ENCODE measurements at places on chromosomes 2 and 18.

DNA sequence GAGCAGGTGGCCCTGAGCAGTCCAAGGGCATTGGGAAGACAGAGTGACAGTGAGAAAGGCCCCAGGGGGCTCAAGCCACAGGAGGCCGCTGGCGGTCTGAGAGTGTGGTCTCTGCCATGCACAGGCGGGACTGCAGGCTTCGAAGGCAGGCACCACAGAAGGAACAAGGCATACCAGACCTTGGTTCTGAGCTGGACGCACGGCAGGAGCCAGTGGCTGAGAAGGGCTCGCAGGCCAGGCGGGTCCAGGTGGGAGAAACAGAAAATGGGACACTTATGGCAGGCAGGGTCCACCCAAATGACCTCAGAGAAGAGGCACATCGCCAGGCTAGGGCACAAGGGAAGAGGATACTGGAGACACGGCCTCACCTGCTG lies 14.9 kb downstream of the HJURP start:
- no peak for DNase-seq

- peak; percentile 95 for DNase-seq
Measured at GRCh38 chr2:37925063-37925897, at the start of gene RMDN2. RMDN2 (plus strand) TSS chr2:37925287; CDS start chr2:37929278, 3,991 bp downstream.

DNA sequence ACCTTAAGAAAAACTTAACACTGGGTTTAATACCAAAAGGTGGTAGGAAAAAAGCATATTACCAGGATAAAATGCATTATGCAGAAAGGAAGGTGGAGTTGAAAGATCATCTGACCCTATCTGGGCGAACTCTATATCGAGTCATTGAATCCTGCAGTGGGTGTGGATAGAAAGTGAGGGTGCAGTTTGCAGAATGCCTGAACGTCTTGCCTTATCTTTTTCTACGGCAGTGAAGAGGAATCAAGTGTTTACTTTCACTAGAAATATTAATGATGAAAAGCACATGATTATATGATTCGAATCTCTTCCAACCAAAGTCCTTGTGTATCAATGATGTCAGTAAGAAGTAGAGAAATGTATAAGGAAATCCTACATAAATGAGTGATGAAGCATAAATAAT lies 4.3 kb upstream of the CAVIN2 start:
- DNase-seq = no peak

GRCh38 chr2:218889937-218890336 lies 9.3 kb downstream of the WNT10A start:
- DNase-seq = no peak

GRCh38 chr2:114032705-114033104 lies 142.8 kb downstream of the ACTR3 start:
- DNase-seq = no peak

DNA sequence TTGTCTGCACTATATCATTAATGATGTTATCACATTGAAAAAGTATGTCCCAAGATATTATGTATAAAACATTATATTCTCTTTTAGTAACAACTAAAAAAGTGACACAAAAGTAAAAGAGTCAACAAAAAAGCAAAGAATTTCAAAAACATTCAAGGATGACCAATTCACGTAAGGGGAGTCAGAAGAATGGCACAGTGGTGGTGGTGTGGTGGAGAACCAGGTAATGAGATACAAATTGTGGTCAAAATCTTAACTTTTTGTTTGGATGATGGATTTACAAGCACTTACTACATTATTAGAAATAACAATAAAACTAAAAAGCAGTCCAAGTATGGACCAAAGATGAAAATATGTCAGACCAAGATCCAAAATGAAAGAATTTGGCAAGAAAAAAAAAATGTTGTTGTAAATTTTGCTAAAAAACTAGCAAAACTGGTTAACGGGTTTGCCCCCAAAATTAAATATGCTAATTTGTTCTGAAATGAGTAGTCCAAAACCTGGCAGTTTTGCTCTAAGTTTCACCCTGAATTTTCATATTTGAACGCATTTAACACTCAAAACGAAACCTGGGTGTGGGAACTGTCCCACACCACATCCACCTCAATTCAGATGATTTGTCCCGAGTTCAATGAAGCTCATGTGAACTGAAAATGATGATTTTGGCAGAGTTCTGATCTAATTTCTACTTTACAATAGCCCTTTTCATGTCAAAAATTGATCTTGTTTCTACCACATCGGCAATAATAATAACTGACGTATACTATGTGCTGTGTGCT lies 135.8 kb downstream of the IKZF2 start:
- DNase-seq = no peak

GRCh38 chr2:6310256-6311215 lies 555.2 kb downstream of the CMPK2 start:
- no peak for DNase-seq

- no peak for DNase-seq
Measured at GRCh38 chr2:82591718-82592117, 1867.4 kb downstream of the SUCLG1 start.

GRCh38 chr18:48724442-48724841 lies 185.6 kb downstream of the CTIF start:
- no peak for DNase-seq

GRCh38 chr2:163541495-163541894 lies 194.3 kb downstream of the FIGN start:
- no peak for DNase-seq

- no peak for DNase-seq
Measured at GRCh38 chr2:203887677-203888076, 20.1 kb downstream of the CTLA4 start.

GRCh38 chr2:202072737-202073401 lies at the start of gene KIAA2012:
KIAA2012 (plus strand) TSS chr2:202073255; CDS start chr2:202073628, 373 bp downstream.
- DNase-seq = no peak

DNA sequence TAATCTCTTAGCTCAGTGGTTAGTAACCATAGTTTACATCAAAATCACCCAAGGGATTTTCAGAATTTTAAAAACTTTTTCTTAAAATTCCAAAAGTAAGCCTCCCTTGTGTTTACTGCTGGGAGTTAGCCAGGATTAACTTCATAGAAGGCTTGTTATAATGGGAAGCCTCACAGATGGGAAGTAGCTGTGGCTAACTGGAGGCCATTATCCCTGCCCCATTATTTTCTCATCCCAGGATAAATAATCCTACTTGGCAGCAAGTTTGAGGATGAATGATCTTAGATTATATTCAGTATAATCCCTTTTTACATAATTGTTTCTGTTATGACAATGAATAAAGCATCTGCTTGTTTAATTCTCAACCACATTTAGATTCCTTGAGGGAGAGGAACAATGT lies 25.5 kb downstream of the PLEK start:
- no peak for DNase-seq

- no peak for DNase-seq
Measured at GRCh38 chr18:38909972-38910371, 1344.4 kb upstream of the CELF4 start.

DNA sequence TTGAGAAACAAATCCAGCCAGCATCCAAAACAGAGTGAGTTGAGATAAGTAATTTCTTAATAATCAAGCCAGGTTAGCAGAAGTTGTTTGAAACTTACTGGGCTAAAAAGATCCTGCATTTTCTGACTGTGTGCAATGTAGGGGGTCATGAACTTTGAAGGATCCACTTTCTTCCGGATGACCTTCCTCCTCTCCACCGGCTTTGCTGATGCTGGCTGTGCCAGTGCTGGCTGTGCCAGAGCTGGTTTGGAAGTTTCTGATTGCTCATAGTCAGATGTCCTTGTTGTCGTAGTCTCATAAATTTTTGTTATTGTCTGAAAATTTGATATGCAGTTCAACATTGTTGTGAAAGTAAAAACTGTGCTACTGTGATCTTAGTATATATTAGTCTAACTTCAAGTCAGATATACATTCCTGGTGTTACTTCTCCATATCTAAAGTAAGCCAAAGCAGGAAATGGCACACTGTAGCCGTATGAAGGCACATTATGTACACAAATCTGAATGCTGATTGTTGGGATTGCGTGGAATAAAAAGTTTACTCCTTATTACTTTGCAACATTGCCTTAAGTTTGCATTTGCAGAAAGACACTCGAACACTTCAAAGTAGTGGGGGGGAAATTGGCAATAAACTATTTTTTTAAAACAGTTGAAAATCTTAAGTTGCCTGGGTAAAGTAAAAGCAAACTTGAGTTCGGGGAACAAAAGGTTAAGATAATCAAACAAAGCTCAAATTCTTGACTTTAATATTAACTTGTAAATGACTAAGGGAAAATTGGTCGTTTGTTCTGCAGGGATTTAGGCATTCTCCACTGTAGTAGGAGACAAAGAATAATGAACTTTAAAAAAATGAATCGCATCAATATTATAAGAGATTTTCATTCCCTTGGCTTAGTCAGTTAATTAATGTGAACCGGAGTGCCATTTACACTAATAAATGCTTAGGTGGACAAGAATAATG lies 6.4 kb downstream of the NEB start:
- no peak for DNase-seq

DNA sequence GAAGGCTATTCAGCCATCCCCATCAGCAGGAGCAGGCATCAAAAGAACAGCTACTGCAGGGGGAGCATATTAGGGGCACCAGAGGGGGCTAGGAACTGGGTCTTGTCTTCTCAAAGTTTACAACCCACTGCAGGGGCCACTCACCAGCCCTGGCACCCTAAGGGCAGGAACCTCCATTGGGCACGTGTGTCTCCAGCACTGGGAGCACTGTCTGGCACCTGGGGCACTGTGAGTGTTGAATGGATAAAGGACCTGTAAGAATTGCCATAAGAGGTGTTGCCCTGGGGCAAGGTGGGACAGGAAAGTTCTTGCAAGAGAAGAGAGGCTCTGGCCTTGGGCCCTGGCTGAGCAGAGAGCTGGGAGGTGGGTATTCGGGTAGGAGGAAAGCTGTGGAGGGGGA lies 1.4 kb upstream of the STEAP3 start:
- no peak for DNase-seq
